Neural progenitor cell (in vitro differentiated cells): ENCODE measurements at places on chromosomes 12 and 14.

DNA sequence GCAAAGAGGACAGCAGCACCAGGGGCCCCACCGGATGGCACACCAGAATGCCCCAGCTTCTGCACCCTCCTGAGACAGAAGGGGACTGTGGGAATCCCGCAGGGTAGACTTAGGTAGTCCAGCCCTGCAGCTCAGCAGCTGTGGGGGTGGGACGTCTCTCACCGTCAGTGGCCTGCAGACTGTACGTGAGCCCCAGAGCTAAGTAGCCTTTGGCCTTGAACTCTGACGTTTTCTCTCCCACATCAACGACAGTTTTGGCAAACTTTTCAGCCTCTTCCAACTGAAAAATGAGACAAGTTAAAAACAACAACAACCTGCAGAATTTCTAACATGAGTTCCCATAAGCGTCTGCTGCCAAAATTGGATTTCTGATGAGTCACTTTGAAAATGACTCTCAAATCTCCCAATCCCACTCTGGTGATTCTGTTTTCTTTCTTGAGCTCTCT lies 161.4 kb downstream of the TTC7B start:
- no peaks in the 10 kb centered on the region for H3K36me3 ChIP-seq
- H3K27ac ChIP-seq: no peak overlapping the region
- peaks cover 9% of the 10 kb centered on the region for H3K4me1 ChIP-seq
- no peak for DNase-seq

DNA sequence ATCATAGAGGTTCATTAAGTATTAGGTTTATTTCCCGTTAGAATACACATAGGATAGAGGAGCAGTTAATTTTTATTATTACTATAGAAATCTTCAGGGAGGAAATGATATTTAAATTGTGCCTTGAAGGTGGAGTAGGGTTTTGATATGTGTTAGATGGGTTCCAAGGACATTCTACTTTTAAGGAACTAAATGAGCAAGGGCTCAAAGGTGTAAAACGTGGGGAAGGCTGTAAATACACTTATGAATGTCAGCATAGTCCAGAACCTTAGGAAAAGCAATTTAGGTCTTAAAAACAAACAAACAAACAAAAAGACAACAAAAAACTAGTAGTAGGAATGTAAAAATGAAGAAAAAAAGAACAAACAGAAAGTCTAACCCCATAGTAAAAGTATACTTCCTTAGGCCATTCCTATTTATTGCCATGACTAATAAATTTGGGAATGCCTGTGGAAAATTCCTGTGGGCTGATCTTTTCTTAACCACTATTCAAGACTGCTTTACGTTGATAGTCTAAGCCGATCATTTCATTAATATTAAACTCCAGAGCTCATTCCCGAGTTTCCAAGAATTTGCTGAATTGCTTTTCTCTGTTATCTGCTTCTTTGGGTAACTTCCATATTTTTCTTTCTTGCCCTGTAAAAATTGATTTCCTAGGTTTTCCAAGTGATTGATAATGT lies 180.3 kb downstream of the RAD51B start:
- no peak for DNase-seq
- no peaks in the 10 kb centered on the region for H3K4me1 ChIP-seq
- no peaks in the 10 kb centered on the region for H3K36me3 ChIP-seq
- H3K27ac ChIP-seq: no peak overlapping the region

- H3K27ac ChIP-seq: no peak overlapping the region
- H3K27me3 ChIP-seq: no peaks in the 10 kb centered on the region
- H3K4me1 ChIP-seq: peaks cover 3% of the 10 kb centered on the region
- no peak for DNase-seq
- no peaks in the 10 kb centered on the region for H3K36me3 ChIP-seq
- no peak overlapping the region for H3K4me3 ChIP-seq
Observed at GRCh38 chr12:24911271-24911791, 37.6 kb downstream of the BCAT1 start.

DNA sequence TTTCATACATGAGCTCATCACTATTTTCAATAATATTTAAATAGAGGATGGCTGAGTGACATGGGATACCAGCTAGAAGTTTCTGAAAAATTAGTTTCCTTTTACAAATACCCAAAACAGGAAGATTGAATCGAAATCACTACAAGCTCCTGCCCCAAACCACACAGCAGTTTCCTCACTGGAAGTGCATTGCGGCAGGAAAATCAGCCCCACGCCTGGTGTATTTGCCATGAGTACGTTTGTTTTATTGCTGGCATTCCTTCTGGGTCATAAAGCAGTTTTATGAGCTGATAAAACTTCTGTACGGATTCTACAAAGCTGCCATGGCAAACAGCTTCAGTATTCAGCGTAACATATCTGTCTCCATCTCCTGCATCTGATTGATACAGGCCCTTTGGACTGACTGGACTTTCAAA lies 23.7 kb downstream of the CDC42BPB start:
- no peak overlapping the region for H3K27ac ChIP-seq
- H3K4me3 ChIP-seq: no peak overlapping the region
- no peaks in the 10 kb centered on the region for H3K27me3 ChIP-seq
- no peaks in the 10 kb centered on the region for H3K36me3 ChIP-seq
- no peaks in the 10 kb centered on the region for H3K4me1 ChIP-seq

DNA sequence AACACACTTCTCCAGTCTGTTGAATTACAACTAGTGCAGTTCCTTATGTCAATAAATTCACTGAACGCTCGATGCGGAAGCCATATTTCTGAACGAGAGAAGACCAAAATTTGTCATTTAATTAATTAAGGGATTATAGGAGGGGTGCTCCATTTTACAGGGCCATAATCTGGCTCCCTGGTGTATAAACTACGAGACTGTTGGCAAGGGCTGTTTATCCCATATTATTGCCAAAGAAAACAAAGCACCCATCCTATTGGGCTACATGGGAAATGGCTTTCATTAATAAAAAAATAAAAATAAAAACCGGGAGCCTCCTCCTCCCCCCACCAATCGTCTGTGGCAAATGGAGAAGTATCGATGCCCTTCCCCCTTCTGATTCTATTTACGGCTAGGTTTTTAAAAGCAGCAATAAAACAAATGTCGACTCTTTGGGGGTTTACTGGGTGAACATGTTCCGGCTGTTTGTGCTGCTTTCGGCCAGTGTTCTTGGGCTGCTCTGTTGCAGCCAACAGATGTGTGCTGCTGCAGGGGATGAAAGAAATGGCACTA lies 24.8 kb downstream of the ATF7 start:
- H3K36me3 ChIP-seq: no peaks in the 10 kb centered on the region
- H3K27me3 ChIP-seq: no peaks in the 10 kb centered on the region
- H3K27ac ChIP-seq: no peak overlapping the region
- no peak for DNase-seq

DNA sequence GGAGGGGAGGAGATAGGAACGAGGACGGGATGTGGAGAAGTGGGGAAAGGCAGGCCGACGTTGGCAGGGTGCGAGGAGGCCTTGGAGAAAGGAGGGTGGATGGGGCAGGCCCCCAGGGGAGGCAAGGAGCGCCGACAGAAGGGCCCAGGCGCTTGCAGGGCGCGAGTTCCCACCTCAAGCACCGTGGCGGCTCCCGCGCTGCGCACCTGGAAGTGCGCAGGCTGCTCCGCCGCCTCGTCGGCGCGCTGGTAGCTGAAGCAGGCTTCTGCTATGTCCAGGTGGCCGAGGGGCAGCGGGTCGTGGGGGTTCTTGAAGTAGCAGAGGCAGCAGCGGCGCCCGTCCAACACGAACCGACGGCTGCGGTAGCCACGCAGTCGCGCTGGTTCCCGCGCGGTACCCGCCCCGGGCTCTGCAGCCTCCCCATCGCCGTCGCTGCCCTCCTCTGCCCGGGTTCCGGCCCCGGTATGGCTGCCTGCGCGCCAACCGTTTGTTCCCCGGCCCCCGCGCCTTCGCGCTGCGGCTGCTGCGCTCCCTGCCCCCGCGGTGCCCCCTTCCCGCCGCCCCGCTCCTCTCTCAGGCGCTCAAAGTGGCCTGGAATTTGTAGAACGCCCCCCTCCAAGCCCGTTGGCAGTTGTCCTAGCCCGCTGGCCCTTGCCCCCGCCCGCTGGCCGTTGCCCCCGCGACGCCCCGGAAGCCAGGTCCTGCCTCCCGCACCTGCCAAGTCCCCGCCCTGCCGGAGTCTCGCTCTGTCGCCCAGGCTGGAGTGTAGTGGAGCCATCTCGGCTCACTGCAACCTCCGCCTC lies 1.1 kb upstream of the ACTR6 start:
- H3K27ac ChIP-seq: no peak overlapping the region
- H3K4me3 ChIP-seq: peak overlapping the region; percentile 91
- H3K4me1 ChIP-seq: peaks cover 7% of the 10 kb centered on the region
- peak; percentile 91 for DNase-seq
- no peaks in the 10 kb centered on the region for H3K27me3 ChIP-seq

DNA sequence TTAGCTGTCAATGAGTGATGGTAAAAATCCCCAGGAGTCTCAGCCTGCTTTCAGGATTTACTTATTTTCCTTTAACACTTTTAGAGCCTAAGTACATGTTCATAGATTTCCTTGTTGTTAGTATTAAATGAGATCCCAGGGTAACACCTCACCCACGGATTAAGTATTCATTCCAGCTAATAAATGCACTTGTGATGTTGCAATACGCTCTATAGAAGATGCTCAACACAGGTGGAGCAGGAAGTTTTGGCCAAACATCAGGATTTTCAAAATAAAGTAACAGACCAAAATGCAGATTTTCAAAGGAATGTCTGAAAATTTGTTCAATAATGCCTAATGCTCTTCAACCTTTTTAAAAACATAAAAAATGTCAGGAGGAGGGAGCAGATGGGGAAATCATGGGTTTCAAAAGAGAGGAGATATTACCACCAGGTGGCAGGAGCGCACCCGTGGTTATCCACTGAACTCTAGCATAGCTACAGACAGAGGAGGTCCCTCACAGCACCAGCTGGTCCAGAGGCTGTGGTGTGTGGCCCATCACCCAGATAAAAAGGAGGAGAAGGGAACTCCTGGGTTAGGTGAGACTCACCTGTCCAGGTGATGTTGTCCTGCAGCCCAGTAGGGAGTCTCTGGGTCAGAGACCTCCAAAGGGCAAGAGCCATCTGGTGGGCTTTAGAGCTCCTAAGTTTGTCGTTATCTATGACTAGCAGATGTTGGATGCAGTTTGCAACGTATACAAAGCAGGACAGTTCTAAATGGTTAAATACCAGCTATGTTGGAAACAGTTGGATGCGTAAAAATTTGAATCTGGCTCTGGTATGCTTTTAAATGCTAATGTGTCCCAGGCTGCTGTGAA lies 1158.4 kb upstream of the TMEM132C start:
- no peaks in the 10 kb centered on the region for H3K27me3 ChIP-seq
- DNase-seq: peak; percentile 74
- no peak overlapping the region for H3K4me3 ChIP-seq
- peaks cover 3% of the 10 kb centered on the region for H3K4me1 ChIP-seq

DNA sequence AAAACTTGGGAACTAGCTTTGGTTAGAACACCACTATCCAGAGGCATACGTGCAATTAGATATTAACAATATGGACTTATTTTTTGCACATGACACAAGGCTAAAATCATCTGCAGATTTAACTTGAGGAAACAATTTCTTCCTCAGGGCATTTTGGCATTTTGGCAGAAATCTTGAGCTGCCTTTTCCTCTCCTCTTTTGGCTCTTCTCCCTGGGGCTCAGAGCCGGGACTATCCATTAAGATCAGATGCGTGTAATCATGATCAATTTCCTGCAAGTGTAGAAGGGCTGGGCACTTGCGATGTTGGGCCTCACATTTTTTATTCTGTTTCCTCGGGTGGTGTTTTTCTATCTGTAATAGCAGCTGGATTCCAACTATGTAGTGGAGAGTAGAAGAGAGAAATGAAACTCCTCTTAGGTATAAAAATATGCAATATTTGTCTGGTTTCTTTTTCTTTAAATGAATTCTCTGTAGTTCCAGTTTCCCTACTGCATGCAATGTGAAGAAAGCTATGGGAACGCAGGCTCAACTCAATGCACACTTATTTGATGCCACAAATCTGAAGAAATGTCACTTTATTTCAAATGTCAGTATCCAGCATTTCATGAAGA lies 1010.8 kb downstream of the FLRT2 start:
- H3K27me3 ChIP-seq: no peaks in the 10 kb centered on the region
- DNase-seq: no peak
- no peak overlapping the region for H3K4me3 ChIP-seq
- no peak overlapping the region for H3K27ac ChIP-seq
- no peaks in the 10 kb centered on the region for H3K36me3 ChIP-seq
- no peaks in the 10 kb centered on the region for H3K4me1 ChIP-seq

DNA sequence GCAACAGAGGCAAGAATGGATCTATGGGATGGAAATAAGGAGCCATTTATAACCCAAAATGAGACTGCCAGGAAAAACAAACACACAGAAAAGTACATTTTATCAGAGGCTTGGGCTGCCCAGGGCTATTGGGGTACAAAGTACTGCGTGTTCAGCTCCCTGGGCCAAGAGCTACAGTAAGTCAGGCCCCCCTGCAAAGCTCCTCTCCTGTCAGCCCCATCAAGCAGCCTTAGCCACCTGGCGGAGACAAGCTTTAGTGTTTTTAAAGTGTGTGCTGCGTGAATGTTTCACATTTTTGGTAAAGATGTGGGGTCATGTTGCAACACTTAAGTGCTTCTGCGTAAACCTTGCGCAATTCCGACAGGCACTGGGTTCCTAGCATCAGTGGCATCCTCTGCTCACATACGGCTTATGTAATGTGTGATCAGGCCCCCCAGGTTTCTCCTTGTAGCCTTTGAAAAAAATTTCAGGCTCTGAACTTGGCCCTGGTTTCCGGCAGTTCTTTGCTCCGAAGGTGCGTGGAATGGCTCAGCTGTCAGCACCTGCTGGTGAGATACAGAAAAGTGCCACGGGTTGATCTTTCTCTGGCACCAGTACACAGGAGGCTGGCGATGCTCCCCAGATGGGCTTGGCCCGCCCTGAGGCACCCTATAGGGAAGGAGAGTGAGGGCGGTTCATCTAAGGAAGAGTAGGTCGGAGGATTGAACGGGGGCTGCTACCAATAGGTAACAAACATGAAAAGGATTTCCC lies 198.7 kb upstream of the EEA1 start:
- H3K27ac ChIP-seq: no peak overlapping the region
- peak; percentile 9 for DNase-seq
- H3K4me1 ChIP-seq: no peaks in the 10 kb centered on the region
- no peaks in the 10 kb centered on the region for H3K27me3 ChIP-seq

DNA sequence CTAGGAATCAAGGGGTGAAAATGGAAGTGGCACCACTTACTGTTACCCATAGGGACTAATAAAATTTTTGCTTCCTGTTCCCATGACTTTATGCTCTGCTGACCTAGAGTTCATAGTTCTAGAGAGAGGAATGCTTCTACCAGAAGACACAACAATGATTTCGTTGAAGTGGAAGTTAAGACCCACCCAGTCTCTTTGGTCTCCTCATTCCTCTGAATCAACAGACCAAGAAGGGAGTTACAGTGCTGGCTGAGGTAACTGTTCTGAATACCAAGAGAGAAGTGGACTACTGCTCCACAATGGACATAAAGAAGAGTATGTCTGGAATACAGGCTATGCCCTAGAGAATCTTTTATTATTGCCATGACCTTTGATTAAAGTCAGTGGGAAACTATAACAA lies 23.5 kb upstream of the DYRK2 start:
- peaks cover 12% of the 10 kb centered on the region for H3K4me1 ChIP-seq
- no peak overlapping the region for H3K4me3 ChIP-seq
- no peaks in the 10 kb centered on the region for H3K36me3 ChIP-seq
- no peak overlapping the region for H3K27ac ChIP-seq

DNA sequence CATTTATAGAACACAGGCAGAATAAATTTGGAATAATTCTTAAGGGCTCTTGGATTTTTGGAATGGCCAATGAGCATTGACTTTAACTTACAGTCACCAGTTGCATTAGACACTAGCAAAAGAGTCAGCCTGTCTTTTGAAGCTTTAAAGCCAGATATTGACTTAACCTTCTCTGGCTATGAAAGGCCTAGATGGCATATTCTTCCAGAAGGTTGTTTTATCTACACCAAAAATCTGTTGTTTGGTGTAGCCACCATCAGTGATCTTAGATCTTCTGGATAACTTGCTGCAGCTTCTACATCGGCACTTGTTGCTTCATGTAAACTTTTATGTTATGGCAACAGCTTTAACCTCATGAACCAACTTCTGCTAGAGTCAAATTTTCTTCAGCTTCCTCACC lies 10.4 kb downstream of the PCNX1 start:
- H3K27me3 ChIP-seq: no peaks in the 10 kb centered on the region
- peaks cover 39% of the 10 kb centered on the region for H3K4me1 ChIP-seq
